ENCODE measurements at places on chromosomes 1 and 21.

GRCh38 chr1:107141491-107142126 is 770 bp downstream of the NTNG1 start:
- DNase-seq = no peak

GRCh38 chr1:181386951-181387350 is 96.4 kb upstream of the CACNA1E start:
- no peak for DNase-seq

DNA sequence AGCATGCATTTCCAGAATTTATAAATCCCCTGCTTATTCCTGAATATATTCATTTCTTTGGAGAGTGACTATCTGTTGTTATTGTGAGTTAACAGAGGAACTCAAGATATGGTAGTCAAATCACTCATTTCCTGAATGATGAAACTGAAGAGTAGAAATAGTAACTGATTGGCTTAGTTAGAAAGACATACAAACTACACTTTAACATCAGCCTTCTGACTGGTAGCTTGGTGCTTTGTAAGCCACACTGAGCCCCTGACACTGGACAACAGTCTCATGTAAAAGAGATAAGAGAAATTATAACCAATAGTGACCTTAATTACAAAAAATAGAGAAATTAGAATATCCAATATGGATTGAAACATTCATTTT is 4.8 kb downstream of the GBP7 start:
- DNase-seq = peak; percentile 73

GRCh38 chr1:201938440-201939035 is 7.8 kb downstream of the LMOD1 start:
- DNase-seq = no peak

GRCh38 chr1:5811419-5811818 is 180.8 kb downstream of the NPHP4 start:
- DNase-seq = peak; percentile 73

GRCh38 chr1:200526709-200527612 is 93.6 kb downstream of the KIF14 start:
- no peak for DNase-seq

DNA sequence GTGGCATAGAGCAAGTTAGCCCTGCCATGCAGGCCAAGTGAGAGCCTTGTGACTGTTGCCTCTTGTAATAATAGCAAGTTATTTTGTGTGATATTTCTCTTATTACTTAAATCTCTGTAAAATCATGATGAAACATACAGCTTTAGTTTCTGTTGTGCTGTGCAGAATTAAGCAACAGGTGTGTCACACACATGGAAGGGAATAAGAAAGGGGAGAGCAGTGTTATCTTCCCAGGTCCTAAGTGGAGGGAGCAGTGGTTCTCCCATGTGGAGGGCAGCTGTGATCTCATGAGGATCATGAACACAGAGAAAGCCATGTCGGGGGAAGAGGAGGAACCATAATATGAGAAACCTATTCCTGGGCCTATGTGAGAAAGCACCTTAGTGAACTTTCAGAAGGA is 25.2 kb upstream of the SCYL3 start:
- no peak for DNase-seq

DNA sequence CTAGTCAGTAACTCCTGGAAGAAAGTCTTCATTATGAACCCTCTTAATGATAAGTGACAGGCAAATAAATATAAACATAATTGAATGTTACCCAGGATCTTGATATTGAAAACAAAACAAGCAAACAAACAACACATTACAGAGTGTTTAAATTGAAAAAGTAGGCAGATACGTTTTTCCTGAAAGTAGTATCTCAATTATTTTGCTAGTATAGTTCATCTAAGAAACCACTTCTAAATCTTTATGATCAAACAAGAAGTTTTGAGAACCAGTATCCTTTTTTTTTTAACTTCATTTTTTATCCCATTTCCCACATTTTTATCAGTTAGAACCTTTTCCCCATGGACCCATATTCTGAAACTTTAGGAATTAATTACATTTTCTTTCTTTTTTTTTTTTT is 3.7 kb upstream of the WDR47 start:
- no peak for DNase-seq

- peak; percentile 87 for DNase-seq
Observed at GRCh38 chr1:205286335-205286950, 35.1 kb downstream of the NUAK2 start.

DNA sequence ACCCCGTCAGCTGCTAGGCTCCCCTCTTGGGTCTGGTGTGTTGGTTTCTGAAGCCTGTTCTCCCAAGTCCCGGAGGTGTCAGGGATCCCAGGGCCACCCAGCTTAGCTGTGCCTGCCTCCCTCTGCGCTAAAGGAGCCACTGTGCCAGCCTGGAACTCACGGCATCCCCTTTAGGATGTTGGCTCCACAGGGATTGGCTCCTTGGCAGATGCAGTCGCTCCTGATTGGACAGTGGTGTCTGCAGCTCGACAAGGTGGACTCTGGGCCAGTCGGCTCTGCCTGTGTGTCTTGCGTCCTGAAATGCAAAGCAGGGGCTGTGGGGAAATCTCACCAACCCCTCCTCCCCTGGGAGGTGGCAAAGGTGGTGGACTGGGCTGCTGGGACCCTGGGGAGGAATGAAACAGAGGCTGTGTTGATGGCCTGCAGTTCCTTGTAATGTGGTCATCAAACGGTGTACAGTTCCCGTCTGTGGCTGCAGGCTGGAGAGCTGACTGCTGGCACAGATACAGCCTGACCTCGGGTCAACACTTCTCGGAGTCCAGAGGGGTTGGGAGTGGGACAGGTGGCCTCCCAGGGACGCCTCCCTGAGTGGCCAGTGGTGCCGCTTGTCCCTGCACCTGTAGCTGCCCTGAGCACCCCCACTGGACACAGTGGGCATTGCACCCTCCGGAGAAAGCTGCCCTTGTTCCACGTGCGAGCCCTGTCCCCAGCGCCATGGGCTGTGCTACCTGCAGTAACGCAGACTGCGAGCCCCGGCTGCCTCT is 11.5 kb upstream of the KCNAB2 start:
- no peak for DNase-seq

DNA sequence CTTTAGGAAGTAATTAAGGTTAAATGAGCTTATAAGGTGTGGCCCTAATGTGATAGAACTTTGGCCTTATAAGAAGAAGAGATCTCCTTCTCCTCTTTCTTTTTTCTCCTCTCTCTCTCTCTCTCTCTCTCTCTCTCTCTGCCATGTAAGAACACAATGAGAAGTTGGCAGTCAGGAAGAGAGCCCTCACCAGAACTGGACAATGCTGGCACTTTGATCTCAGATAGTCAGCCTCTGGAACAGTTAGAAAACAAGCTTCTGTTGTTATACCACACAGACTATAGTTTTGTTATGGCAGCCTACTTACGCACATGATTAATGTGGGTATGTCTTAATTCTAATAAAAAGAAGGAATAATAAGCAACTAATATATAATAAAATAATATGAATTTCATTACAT is 444.2 kb upstream of the LRRC7 start:
- no peak for DNase-seq

GRCh38 chr1:238621405-238621804 is 730.7 kb upstream of the ZP4 start:
- DNase-seq = no peak

- DNase-seq = no peak
Observed at GRCh38 chr1:19414515-19415121, 70.7 kb downstream of the CAPZB start.

- no peak for DNase-seq
Observed at GRCh38 chr1:148357037-148357436, 126.1 kb downstream of the PPIAL4G start.

- no peak for DNase-seq
Observed at GRCh38 chr1:88916883-88917282, 25.5 kb upstream of the GTF2B start.

GRCh38 chr1:207841901-207842300 is 69.0 kb downstream of the CD34 start:
- no peak for DNase-seq

- DNase-seq = no peak
Observed at GRCh38 chr1:170634824-170635410, 29.0 kb upstream of the PRRX1 start.

DNA sequence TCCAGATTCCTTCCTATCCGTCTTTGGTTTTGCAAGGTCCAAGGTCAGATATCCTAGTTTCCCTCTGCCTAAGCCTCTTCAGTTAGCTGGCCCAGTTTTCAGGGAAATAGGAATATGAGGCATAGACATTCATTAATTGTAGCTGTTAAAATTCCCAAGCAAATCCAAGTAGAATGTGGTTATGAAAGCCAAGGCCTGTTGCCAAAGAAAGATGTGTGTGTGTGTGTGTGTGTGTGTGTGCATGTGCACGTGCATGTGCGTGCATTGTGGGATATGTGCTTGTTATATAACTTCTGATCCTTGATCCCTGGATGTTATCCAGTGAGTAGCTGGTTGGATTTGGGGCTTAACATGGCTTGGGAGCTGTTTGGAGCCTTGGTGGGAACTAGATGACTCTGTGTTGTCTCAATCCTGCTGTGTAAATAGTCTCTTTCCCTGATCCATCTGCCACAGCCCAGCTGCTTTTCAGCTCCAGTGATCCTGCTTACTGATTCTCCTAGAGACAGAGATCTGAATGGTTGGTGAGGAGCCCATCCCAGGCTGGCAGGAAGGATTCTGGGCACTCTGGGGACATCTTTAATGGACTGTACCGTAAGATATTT is 70.6 kb upstream of the GCLM start:
- no peak for DNase-seq

GRCh38 chr1:153734396-153735089 is 6.7 kb downstream of the INTS3 start:
- peak; percentile 64 for DNase-seq

GRCh38 chr1:103448560-103448959 is 76.9 kb upstream of the RNPC3 start:
- peak; percentile 28 for DNase-seq

- DNase-seq = peak; percentile 32
Observed at GRCh38 chr21:43637530-43638158, 21.6 kb downstream of the HSF2BP start.
